Effector CD8-positive, alpha-beta T cell (primary cell): ENCODE measurements at places on chromosomes 2 and 18.

GRCh38 chr2:25929789-25930473 is 51.6 kb upstream of the ASXL2 start:
- DNase-seq, result no peak

DNA sequence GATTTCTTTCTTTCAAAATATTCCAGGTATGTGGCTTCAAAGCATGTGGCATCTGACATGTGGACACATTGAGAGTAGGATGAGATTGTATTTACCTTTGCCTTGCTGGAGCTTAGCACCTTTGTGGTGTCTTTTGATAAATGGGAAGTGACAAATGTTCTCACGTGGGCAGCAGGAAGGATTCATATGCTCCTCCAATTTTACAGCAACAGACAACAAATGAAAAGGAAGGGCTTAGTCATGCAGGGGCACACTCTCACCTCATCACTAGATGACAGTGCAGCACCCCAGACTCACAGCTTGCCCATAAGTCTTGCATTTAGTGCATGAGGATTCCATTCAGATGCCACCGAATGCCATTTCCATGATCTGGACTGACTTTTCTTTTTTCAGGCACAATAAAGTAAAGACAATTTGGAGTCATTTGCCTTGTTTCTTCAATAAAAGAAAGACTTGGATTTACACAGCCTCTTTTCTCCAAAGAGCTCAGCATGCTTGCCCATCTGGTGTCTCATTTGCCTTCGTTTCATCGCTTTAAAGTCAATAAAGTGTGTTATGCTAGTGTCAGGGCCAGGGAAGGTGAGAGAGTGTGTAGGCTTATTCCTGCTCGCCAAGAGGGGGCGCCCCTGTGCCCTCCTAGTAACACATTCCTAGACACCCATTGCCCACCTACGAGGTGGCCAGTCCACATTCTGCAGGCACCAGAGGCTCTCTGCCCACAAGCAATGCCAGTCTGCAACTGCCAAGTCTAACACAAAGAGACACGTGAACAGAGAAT is 39.6 kb upstream of the DAPL1 start:
- DNase-seq, result no peak

- no peak for DNase-seq
Measured at GRCh38 chr2:131103165-131103564, 2.0 kb upstream of the PLEKHB2 start.

DNA sequence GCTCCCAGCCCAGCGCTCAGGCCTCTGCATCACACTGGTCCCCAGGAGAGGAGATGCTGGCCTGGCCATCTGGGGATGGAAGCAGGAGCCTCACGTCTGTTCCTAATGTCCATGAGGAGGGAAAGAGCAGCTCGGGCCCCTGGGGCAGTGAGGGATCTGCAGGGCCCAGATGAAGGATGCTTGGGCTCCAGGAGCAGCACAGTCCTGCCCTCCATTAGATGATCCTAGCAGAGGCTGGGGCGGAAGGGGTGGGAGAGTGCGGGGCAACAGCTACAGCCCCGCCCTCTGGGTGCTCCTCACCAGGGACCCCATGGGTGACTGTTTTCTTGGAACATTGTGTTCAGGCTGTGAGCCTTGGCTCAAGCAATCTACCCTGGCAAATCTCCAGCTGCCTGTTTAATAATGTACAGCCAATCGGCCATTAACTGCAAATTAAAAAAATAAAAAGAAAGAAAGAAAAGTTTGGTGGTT is 49.7 kb downstream of the TNS1 start:
- no peak for DNase-seq

- no peak for DNase-seq
Measured at GRCh38 chr18:78643004-78643403, 336.6 kb upstream of the SALL3 start.

- DNase-seq, result no peak
Measured at GRCh38 chr2:219661197-219661954, 33.9 kb downstream of the SLC4A3 start.

GRCh38 chr18:31710826-31711225 is 26.4 kb upstream of the B4GALT6 start:
- DNase-seq, result no peak

DNA sequence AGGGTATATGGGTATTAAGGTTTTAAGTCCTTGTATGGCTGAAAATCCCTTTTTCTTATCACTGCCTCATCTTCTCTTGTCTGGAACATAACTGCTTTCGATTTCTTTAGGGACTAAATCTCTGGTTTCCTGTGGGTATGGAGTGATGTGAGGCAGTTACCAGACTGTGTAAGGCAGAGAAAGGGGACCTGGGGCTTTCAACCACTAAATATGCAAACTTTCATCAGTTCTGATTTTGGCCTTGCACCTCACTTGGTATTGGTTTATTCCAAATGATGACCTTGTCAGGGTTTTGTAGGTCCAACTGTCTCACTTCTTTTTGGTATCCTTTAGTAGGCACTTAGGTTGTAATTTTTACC is 9.3 kb downstream of the MAP4K4 start:
- no peak for DNase-seq

DNA sequence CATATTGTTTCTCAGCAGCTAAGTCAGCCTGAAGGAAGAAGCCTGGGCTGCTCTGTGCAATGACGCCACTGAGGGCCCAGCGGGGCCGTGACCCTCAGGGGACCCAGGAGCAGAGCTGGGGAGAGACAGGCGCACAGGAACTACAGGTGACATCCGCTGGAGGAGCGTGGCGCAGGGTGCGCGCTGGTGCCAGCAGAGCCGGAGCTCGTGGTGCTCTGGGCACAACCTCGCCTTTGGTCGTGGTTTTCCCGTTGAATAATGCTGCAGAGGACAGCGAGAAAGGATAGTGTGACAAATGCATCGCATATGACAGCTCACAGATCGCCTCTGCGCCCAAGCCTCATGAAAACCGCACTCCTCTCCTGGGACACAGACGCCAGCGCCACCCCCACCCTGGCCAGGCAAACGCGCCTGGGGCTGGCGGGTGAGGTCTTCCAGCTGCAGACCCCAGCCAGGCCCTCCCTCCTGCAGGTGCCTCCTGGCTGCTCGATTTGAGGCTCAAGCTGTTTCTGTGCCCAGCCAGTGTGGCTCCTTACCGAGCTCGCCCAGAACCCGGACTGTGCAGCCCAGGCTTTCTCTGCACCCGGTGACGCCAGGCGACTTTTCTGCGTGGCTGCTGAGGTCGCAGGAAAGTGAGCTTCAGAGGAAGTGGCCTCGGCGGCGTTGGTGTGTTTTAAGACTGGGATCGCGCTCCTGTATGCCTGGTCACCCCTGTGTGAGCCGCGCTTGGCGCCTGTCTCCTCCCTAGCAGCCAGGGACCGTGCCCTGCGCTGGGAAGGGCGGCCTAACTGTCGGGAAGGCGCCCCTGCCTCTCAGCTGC is 583.1 kb upstream of the HS6ST1 start:
- DNase-seq, result no peak

- no peak for DNase-seq
Measured at GRCh38 chr2:9212661-9213411, 6.2 kb downstream of the ASAP2 start.

GRCh38 chr18:8657050-8657820 is 48.0 kb downstream of the RAB12 start:
- no peak for DNase-seq

- no peak for DNase-seq
Measured at GRCh38 chr2:168217920-168218319, 29.5 kb downstream of the STK39 start.

GRCh38 chr2:102544182-102544581 is 71.2 kb downstream of the SLC9A4 start:
- no peak for DNase-seq

DNA sequence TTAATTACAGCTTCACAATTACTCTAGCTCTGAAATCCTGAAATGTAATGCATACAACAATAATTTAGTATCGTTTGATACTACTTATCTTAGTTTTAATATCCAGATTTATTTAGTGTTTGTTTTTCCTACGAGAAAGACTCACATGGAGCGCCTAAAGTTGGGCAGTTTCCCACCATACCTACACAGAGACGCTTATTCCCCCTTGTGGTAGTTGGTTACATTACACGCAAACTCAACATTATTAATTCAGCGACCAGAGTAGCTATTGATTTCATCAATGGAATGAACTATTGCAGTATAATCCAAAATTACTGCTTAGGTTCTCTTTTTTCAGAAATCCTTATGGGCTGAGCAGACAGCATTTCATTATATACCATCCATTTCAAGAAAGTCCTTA is 164.0 kb upstream of the REG3G start:
- no peak for DNase-seq

DNA sequence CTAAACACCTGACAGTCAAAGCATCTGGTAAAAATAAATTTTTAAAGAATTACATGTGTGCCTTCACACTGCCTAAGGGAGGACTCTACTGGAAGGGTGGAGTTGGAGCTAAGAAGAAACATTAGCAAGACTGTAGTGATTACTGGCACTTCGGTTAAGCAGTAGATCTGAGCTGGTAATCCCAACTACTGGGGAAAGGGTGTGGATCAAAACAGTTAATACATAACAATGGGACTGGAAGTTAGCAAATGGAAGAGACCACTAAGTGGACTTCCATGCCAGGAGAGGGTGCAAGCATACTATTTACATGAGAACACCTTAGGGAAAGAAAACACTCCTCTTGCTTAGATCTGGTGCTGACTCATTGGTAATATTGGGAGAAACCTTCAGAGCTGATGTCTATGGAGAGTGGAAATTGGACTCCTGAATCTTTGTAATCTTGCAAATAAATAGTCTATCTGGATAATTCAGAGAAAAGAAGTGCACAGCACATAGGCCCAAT is 519.6 kb upstream of the LINC00305 start:
- DNase-seq, result no peak

- DNase-seq, result no peak
Measured at GRCh38 chr2:29182920-29183319, 67.7 kb downstream of the CLIP4 start.

- no peak for DNase-seq
Measured at GRCh38 chr2:234823877-234824376, 127.9 kb upstream of the SH3BP4 start.

DNA sequence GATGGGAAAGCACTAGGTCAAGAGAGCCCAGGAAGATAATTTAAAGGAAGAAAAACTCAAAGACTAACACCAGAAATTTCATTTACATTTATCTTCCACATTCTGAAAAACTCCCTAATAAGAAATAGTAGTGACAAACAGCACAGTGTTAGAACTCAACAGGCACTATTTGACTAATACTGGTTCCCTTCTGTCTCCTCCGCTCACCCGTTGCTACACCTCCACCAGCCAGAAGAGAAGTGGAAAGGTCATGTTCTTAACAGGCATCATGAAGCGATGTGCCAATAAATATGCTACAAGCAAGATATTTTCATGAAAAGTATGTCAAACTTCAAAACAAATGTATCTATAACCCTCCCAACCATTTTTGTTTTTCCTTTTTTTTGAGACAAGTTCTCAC is 5.7 kb downstream of the ROCK1 start:
- no peak for DNase-seq

DNA sequence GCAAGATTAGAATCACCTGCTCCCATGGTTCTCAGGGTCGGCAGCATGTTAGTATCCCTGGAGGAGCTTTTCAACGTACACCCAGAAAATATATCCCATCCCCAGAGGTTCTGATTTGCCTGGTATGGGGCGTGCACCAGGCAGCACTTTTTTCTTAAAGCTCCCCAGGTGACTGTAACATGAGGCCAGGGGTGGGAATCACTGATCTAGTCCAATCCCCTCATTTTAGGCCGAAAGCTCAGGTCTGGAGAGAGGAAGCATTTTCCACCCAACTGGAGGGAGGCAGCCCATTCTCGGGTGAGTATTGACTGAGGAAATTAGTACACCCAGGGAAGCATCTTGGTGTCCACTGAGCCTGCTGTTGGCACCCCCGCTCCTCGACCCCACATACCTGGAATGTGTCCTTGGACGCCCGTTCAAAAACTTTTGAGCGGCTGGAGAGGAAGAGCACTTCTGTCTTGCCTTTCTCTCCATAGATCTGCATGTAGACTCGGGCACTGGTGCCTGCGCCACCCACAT is 94.3 kb downstream of the LOXHD1 start:
- DNase-seq, result no peak

GRCh38 chr2:126678269-126679065 is 22.5 kb downstream of the GYPC start:
- DNase-seq, result no peak

DNA sequence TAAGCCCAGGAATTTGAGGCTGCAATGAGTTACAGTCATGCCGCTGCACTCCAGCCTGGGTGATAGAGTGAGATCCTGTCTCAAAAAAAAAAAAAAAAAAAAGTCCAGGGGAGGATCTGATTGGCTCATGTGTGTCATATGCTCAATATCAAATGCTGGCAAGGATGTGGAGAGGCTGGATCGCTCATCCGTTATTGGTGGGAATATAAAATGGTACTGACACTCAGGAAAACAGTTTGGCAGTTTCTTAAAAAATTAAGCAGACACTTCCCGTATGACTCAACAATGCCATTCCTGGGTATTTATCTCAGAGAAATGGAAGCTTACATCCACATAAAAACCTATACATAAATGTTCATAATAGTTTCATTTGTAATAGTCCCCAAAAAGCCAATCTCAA is 68.9 kb downstream of the MEX3C start:
- no peak for DNase-seq

DNA sequence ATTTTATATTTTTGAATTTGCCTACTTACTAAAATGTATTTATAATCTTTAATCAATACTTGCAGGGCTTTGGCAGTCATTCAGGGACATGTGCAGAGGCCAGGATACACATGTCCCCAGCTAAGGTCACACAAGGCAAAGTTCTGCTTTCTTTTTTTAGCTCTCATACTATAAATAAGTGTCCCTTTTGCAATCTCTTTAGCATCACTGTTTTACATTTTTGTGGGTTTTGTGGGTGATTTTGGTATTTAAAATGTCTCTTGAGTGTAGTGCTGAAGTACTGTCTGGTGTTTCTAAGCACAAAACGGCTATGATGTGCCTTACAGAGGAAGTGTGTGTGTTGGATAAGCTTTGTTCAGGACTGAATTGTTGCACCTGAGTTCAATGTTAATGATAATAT is 309.0 kb upstream of the GULP1 start:
- no peak for DNase-seq

DNA sequence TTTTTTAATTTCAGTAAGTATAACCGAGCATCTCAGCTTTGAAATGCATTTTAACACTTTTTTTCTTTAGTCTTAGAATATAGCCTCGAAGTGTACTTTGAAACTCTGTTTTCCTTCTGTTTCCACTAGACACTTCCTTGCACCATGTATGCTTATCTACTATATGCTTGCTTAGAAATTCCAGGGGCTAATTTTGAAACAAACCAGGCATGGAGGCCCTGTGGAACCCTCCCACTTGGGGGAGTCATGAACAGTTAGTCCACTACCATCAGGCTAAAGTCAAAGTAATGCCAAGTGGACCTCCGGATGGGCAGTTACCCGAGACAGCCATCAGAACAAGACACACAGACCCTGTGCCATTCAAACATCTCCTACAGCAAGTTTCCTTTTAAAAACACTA is 120.3 kb downstream of the LCLAT1 start:
- DNase-seq, result no peak

DNA sequence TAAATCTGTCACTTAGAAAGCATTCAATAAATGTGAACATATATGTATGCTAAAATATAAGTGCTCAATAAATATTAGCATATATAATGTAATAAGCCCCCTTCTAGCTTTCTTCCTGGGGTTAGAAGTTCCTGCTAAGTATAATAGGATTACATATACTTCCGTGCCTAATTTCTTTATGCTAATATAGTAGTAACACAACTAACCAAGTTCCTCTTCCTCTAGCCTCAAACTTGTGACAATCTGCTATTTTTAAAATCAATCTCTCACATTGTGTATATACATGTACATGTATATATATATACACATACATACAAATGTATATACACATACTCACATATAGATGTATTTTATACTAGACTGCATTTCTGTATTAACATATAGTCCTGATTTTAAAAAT is 32.2 kb downstream of the TLK1 start:
- no peak for DNase-seq
